ENCODE measurements at places on chromosomes 3 and 15.

DNA sequence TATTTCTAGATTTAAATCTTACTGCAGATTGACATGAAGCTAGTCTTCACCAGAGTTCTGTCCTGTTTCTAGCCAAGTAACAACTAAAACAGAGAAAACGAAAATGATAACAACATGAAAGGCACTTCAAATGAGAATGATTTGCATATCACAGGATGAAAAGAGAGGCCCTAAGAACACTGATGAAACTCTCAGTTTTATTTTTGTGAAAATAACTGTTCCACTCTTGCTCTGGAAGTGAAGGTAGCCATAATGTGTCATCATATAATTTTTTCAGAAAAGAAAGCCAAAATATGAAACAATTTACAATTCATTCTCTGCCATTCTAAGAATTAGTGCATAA is 274.4 kb downstream of the ADAMTSL3 start:
- no peak for DNase-seq
- H3K36me3 ChIP-seq = no peaks in the 10 kb centered on the region
- no peaks in the 10 kb centered on the region for H3K27me3 ChIP-seq
- H3K4me3 ChIP-seq = no peak overlapping the region

GRCh38 chr3:158456114-158456513 is 114.9 kb upstream of the MLF1 start:
- H3K27me3 ChIP-seq = no peaks in the 10 kb centered on the region
- no peak overlapping the region for H3K27ac ChIP-seq
- no peaks in the 10 kb centered on the region for H3K36me3 ChIP-seq
- no peak overlapping the region for H3K4me3 ChIP-seq
- DNase-seq = no peak

DNA sequence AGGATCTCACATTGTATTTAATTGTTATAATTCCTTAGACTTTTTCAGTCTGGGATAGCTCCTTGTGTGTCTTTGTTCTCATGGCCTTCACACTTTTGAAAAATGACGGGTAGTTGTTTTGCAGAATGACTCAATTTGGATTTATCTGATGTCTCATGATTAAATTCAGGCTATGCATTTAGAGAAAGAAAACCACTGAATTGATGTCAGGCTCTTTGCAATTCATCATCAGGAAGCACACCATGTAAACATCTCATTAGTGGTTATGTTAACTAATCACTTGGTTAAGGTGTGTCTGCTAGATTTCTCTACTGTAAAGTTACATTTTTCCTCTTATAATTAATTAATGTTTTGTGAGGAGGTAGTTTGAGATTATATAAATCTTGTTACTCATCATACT is 8.0 kb upstream of the SLC22A13 start:
- peaks cover 27% of the 10 kb centered on the region for H3K36me3 ChIP-seq
- H3K4me3 ChIP-seq = no peak overlapping the region
- no peak for DNase-seq
- H3K4me1 ChIP-seq = no peaks in the 10 kb centered on the region

DNA sequence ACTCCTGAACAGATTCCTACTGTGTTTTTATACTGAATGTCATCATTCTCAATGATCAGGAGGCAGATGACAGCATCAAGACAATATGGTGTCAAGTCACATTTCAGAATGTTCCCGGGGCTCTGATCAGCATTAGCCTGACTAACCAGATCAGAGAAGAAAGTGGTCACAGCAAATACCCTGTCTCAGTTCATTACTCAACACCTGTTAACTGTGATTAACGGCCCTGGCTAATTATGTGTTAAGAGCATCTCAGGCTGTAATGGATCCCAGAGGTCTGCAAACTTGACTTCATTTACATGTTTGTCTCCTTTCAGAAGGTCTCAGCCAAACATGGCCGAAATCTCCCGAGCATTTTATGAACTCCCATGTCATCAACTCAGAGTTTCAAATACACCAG is 833.7 kb downstream of the FHIT start:
- no peak overlapping the region for H3K4me3 ChIP-seq
- H3K27me3 ChIP-seq = no peaks in the 10 kb centered on the region
- no peaks in the 10 kb centered on the region for H3K36me3 ChIP-seq

DNA sequence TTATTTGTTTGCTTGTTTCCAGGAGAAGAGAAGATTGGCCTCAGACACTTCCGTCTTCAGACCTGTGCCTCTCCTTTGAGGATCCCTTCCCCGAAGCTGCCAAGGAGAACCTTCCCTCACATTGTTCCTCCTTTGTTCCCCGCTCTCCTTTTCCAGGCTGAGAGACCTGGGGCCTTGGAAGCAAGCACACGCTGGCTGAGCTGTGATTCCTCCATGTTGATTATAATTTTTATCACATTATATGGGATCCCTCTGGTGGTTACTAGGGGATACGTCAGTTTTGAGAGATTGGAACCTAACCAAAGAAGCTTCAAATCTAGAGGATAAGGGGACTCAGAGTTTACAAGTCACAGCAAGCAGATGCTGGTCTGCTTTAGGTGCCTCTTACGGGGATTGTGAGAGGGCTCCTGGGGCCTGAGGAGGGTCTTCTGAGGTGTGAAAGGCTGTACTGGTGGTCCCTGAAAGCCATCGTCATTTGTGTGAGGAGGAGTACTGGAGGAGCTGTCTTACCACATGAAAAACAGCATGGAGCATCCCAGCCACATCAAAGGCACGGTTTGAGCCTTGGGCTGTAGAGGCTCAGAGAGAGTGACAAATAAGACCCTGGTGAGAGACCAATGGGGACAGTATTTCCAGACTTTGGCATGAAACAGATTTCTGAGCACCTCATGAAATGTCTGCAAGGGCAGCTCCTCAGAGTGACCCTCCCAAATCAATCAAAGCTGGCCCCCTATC is 760.1 kb upstream of the CFAP20DC start:
- H3K4me1 ChIP-seq = no peaks in the 10 kb centered on the region
- H3K4me3 ChIP-seq = no peak overlapping the region
- H3K27ac ChIP-seq = no peak overlapping the region
- no peak for DNase-seq

DNA sequence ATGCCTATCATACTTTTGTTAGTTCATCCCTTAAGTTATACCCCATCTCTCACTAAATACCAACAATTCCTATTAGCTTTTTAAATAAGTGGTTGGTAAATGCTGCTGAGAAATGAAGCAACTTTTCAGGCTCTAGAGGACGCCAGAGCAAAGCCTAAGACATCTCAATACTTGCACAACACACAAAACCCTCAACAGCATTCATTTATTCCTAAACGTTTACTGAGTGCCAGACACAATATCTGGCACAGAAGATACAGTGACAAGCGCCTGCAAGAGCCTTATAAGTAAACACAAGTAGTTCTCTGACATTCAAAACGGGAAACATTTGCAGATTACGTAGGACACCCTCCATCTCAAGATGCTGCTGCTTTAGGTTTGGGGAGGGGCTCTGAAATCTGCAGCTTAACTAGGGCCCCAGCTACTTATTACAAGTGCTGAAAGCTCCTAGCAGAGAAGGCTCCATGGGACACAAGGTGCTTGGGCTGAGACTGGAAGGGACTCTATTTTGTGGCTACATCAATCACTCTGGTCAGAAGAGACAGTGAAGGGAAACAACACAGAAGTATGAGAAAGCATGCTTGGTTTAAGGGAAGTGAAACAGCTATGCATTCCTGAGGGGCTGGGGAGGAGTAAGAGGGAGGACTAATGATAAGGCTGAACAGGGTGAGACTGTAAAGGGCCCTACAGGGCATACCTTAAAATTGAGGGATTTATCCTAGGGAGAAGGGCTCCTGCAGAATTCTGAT is 311.3 kb downstream of the PLCL2 start:
- peak; percentile 14 for DNase-seq
- no peaks in the 10 kb centered on the region for H3K27me3 ChIP-seq
- H3K27ac ChIP-seq = no peak overlapping the region
- H3K36me3 ChIP-seq = no peaks in the 10 kb centered on the region
- H3K4me3 ChIP-seq = no peak overlapping the region

DNA sequence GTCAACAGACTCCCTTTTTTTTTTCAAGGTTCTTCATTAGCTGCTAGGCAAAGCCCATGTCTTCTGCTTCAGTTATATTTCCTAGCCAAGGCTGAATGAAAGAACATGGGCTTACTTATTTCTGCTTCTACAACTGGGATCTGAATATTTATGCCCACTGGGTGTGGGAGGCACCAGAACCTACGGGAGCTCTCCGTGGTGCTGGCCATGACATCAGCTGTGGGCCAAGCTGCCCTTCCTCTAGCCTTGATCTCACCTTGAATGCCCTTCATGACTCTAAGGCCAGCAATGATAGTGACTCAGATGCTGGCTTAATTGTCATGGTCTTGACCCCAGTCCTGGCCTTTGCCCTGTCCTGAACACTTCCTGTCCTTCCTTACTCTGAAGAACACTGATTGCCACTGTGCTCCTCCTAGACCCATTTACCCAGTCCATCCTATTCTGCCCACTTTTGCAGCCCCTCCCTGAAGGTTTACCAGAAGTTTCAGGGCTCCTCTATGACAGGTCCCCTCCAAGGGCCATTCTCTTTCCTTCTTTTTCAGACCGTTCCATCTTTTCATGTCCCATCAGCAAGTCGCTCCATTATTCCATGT is 32.8 kb upstream of the PRR20G start:
- H3K4me1 ChIP-seq = no peaks in the 10 kb centered on the region
- no peak overlapping the region for H3K4me3 ChIP-seq
- no peaks in the 10 kb centered on the region for H3K27me3 ChIP-seq
- DNase-seq = no peak
- no peak overlapping the region for H3K27ac ChIP-seq
- no peaks in the 10 kb centered on the region for H3K36me3 ChIP-seq

- H3K4me1 ChIP-seq = no peaks in the 10 kb centered on the region
- H3K36me3 ChIP-seq = no peaks in the 10 kb centered on the region
- H3K27ac ChIP-seq = no peak overlapping the region
- DNase-seq = no peak
These were observed 393.9 kb upstream of the CFAP20DC start for GRCh38 chr3:59443618-59444293.

DNA sequence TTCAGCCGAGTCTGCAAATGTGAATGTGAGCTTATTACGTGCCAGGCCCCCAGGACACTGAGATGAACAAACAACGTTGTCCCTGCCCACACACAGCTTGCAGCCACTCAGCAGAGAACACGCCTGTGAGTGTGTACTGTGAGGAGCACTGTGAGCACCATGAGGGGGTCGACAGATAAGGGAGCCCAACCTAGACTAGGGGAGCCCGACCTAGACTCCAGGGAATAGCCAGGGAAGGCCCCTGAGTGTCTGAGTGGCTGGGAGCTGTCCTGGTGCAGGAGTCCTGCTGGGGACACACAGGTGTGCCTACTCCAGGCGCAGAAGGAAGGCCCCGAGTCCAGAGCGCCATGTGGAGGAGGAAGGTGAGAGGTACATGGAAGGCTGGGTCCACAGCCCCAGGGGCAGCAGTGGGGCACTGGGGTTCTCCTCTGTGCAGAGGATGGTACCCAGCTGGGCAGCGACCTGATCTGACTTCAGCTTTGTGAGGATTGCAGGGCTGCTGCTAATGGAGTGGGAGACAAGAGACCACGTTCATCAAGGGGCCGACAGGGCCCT is 36.5 kb downstream of the MGLL start:
- H3K27ac ChIP-seq = peak overlapping the region; percentile 64
- H3K36me3 ChIP-seq = peaks cover 3% of the 10 kb centered on the region
- no peaks in the 10 kb centered on the region for H3K27me3 ChIP-seq
- no peak for DNase-seq

- no peak overlapping the region for H3K4me3 ChIP-seq
- H3K27ac ChIP-seq = no peak overlapping the region
- no peaks in the 10 kb centered on the region for H3K27me3 ChIP-seq
- no peaks in the 10 kb centered on the region for H3K4me1 ChIP-seq
- DNase-seq = no peak
These were observed 14.2 kb upstream of the COLQ start for GRCh38 chr3:15535732-15536131.

GRCh38 chr15:56244038-56244810 is 545 bp upstream of the RFX7 start:
- H3K27me3 ChIP-seq = no peaks in the 10 kb centered on the region
- H3K4me3 ChIP-seq = peak overlapping the region; percentile 71
- no peaks in the 10 kb centered on the region for H3K36me3 ChIP-seq
- peak; percentile 66 for DNase-seq
- peak overlapping the region; percentile 80 for H3K27ac ChIP-seq

Measured in large intestine (tissue), 12 donors.